BE2C (cell line): ENCODE measurements at places on chromosomes 7 and 10.

DNA sequence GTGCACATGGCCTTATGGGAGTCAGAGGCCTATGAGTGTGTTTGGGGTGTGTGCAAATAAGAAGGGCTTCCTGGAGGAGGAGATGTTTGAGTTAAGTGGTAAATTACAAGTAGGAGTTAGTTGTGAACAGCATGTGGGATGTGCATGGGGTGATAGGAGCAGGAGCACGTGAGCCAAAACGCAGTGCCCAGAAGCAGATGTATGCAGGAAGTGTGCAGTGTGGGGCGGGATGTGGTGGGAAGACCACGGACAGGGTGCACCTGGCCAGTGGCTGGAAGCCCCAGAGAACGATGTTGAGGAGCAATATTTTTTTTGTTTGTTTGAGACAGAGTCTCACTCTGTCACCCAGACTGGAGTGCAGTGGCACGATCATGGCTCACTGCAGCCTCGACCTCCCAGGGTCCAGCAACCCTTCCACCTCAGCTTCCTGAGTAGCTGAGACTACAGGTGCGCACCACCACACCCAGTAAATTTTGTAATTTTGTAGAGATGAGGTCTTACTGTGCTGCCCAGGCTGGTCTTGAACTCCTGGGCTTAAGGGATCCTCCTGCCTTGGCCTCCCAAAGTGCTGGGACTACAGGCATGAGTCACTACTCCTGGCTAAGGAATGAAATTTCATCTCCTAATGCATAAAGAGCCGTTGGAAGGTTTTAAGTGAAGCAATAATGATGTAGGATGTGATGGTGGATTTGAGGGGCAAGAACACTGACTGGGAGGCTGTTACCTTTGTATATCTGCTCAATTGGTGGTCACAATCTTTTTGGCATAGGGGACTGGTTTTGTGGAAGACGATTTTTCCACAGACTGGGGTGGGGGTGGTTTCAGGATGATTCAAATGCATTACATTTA lies 78.4 kb downstream of the LYZL2 start:
- no peak for DNase-seq

DNA sequence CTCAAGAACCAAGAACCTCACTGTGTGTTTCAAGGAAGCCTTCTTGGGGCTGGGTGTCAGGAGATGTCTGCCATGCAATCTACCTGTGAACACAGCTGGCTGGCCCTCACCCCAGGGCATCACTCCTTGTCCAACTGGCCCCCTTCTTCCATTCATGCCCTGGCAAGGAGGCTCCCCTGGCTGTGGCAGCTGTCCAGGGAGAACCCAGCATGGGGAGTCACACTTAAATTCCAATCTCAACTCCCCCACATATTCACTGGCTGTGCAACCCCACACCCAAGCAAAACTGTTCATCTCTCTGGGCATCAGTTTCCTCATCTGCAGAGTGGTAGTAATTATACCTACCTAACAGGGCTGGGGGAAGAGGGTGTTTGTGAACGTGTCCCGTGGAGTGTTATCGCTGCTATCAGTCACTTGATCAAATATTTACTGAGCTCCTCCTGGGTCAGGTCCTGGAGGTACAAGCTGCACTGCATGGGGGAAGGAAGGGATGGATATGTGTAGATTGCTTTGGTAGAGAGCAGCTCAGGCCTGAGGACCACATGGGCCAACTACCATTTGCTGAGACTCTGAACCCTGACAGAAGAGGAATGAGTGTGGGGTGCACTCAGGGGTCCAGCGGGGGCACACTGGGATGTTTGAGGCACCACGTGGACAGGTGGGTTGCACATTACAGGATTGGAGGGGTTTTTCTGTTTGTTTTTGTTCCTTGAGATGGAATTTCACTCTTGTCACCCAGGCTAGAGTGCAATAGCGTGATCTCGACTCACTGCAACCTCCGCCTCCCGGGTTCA lies 2.1 kb upstream of the GPRIN2 start:
- no peak for DNase-seq

DNA sequence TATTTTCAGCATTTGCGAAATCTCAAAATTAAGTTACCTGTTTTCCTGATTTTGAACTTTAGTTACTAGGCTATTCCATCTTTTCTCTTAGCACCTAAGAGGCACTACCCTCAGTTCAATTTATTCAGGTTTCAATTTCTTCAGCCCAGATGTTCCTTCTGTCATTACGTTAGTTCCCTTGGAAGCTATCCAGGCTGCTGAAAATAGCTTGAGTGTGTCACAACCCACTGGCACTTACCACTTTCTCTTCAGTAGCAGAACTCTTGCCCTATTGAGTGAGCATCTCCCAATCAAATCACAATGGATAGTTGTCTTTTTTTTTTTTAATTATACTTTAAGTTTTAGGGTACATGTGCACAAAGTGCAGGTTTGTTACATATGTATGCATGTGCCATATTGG lies 332.7 kb upstream of the LRGUK start:
- DNase-seq = peak; percentile 34

DNA sequence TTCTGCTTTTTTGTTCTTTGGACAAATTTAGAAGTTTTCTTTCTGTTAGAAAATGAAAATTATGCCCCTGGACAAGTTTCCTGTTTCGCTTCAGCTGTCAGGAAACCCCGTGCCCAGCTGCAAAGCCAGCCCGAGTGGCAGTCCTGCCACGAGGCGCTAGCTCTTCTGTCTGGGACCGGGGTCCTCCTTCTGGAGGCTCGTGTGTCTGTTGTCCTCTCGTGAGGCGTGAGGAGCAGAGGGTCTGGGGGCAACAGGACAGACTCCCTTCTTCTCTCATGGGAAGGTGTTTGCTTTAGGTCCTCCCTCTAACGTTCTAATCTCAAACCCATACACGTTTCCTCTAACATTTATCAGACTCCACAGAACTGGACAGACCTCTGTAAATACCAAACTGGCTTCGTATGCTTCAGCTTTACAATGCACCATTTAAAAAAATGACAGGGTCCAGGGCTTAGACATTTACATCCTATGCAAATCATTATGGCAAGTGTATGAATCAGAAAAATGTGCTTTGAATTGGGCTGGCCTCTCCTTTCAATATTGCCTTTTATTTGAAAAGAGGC lies 184.5 kb upstream of the SHH start:
- DNase-seq = no peak

- DNase-seq = no peak
These were observed 287.3 kb downstream of the SDK1 start for GRCh38 chr7:3588341-3588740.

DNA sequence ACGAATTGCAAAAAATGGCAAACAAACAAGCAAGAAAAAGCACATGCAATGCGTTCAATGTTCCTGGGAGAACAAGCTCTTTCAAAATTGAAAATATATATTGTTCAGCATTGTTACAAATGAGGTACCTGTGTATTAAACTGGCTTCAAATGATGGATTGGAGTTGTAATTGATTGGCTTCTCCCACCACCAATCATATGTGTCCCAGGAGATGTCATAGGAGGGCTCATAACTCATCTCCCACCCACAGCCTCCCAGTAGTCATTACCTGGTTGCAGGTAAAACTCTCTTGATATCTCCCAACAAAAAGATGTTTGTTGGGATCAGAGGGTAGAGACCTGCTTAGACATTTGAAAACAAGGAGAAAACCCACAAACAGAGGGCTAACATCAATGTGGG lies 302.9 kb downstream of the BAMBI start:
- DNase-seq = no peak

DNA sequence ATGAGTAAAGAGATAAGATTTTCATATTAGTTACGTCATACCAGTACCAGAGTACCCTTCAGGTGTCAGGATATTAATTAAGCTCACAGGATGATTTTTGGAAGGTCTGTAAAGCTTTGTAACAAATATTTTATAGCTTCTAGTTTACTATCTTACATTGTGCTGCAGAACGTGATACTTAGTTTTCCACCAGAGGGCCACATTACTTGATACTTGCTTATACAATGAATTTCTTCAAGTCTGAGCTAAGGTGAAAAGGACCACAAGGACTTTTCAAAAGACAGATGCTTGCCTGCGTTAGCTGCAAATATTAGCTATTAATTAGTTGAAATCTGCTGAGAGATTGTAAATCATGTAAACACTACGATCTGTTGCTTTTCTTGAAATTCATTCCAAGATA lies 12.2 kb downstream of the FOXP2 start:
- no peak for DNase-seq

DNA sequence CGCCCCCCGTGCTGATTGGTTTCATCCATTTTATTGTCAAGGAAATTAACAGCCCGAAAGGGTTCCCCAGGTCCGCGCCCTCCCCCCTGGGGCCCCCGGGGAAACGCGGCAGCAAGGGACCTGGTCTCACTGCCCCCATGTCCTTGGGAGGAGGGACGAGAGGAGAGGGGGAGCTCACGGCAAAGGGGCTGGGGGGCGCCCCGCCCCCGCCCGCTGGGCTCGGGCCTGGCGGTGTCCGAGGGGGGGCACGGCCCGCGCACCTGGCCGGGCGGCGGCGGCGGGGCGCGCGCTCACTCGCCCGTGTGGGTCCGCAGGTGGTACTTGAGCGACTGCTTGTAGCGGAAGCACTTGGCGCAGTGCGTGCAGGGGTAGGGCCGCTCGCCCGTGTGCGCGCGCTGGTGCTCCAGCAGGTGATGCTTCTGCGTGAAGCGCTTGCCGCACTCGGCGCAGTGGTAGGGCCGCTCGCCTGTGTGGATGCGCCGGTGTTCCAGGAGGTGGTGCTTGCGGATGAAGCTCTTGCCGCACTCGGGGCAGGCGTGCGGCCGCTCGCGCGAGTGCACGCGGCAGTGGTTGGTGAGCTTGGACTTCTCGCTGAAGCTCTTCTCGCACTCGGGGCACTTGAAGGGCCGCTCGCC lies 29.3 kb downstream of the ZNF777 start:
- DNase-seq = no peak

DNA sequence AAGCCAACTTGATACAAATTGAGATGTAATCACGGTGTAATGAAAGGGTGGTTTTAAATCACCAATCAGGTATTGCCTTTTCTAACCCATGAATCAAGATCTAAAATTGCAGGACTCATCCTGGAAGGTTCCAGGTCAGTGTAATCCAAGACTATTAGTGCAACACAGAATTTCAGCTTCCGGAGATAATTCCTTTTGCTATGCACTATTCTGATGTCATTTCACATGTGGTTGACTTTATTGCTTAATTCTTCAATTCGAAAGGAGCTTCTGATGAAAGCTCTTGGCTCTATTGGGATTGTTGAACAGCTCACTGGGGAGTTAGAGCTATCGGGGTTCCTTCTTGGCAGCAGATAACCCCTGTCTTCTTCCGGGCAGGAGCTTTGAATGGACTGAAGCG lies 147.4 kb upstream of the INSYN2A start:
- DNase-seq = no peak

- peak; percentile 45 for DNase-seq
These were observed 551 bp downstream of the WASL start for GRCh38 chr7:123748171-123748733.

GRCh38 chr10:52452600-52453493 lies 138.8 kb downstream of the DKK1 start:
- DNase-seq = no peak

DNA sequence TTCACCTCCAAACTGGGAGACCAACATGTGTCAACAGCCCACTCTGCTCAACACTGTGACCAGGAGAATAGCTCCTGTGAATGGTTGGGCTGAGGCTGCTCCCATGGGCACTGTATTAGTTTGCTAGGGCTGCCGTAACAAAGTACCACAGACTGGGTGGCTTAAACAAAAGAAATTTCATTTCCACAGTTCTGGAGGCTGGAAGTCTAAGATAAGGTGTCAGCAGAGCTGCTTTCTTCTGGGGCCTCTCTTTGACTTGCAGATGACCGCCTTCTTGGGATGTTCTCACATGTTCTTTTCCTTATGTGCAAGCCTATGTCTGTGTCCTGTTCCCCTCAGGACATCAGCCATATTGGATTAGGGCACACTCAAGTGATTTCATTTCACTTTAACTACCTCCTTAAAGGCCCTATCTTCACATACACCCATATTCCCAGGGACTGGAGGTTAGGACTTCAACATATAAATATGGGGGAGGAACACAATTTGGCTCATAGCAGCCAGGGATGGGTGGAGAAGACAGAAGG lies 90.3 kb downstream of the CPED1 start:
- no peak for DNase-seq

GRCh38 chr10:73910764-73911552 lies at the start of gene PLAU:
Gene PLAU, plus strand, starts transcription at chr10:73911132. Its CDS starts 424 bp downstream, at chr10:73911556.
- DNase-seq = peak; percentile 46

DNA sequence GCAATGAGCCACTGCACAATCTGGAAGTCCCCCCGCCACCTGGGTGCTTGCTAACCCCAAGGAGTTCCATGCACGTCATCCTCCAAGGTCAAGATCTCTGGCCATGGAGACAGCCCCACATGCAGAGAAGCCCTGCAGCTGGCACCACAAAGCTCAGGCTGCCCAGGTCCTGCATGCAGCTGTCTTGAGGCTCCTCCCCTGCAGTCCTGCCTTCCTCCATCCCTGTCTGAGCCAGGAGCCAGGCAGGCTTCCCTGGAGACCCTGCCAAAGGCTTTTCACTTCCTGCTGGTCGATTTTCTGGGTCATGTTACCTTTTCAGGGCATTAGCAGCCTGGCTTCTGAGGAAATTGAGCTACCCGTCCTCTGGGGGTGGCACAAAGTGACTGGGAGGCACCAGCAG lies 12.5 kb upstream of the TMEM72 start:
- no peak for DNase-seq

- DNase-seq = peak; percentile 56
These were observed 18.8 kb downstream of the CDC123 start for GRCh38 chr10:12214763-12215218.

DNA sequence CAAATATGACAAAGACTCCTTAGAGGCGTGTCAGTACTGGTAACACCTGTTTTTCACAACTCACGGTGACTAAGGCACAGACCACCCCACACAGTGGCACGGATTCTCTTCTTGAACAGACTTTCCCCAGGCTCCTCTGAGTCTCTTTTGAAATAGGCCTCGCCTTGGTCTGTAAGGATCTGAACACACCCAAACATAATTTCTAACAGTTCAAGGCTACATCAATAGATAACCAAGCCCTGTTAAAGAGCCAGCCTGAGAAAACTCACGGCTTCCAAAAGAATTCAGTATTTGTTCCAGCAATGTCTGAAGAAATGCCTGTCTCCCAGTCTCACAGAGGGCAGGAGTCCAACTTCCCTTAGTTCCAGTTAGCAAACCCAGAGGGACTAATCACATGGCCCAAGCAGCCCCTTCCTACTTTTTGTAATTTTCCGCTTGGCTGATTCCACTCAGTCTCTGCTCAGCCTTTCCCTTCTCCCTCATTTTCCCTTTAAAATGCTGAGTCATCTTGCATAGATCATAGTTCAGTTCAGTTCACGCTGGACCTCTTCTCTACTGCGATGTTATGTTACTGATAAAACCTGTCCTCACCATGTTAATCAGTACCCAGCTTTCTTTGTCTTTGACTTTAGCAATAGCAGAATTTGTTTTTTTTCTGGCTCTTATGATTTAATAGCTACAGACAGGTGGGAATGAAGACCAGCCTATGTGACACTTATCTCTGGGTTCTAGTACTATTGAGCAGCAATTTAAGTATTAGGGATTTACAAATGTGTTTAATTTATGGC lies 22.6 kb upstream of the AKR1C3 start:
- peak; percentile 71 for DNase-seq

GRCh38 chr7:69953136-69954067 lies 355.1 kb downstream of the AUTS2 start:
- DNase-seq = no peak

- peak; percentile 80 for DNase-seq
These were observed 16.9 kb upstream of the ZFAND2A start for GRCh38 chr7:1176891-1177373.
